ENCODE measurements at places on chromosomes 5 and 9.

DNA sequence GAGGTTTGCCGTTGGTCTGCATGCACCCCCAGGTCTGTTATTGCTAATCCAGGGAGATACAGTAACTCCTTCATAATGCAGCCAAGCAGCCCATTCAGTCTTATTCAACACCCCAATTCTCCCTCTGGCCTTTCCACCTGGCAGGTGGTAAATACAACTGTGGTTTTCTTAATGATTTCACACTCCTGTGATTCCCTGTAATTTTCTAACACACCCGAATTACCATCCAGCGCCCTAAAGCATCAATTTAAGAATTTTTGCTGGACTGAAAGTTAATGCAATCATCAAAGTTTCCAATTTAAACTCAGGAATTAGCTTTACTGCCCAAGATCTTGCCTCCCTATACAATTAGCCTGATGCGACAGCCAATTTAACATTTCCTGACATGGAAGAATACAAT lies 62.5 kb downstream of the GNAQ start:
- no peak overlapping the region for H3K4me3 ChIP-seq
- no peak for DNase-seq
- H3K27ac ChIP-seq, result no peak overlapping the region
- no peaks in the 10 kb centered on the region for H3K4me1 ChIP-seq
- no peaks in the 10 kb centered on the region for H3K27me3 ChIP-seq
- H3K36me3 ChIP-seq, result no peaks in the 10 kb centered on the region

DNA sequence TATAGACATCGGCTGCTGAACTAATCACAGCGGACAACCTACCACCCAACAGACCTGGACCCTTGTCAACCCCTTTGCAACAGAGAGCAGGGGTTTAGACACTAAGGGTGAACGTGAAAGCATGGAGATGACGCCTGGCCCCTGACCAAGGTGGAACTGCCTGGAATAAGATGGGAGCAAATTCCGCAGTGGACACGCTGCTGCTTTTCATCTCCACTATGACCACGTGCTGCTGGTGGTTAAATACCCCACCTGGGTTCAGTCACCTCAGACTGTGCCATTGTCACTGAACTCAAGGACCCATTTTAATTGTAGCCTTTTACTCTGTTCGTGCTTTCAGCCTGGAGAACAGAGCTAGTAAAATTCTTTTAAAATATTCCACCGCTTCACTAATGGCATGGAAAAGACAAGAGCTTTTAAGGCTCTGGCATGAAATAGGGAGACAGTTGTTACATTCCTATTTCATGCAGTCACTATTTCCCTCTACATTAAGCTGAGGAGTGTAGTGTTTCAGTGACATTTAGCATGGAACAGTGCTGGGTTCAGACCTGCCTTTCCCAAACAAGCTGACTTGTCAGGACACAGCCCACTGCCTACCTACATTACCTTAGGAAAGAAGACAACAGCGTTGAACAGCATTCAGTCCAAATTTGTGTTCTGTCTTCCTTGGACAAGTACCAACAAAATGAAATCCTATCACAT lies 96.8 kb downstream of the ANKRD18B start:
- DNase-seq, result no peak
- no peak overlapping the region for H3K27ac ChIP-seq
- H3K27me3 ChIP-seq, result no peaks in the 10 kb centered on the region
- H3K4me3 ChIP-seq, result no peak overlapping the region

DNA sequence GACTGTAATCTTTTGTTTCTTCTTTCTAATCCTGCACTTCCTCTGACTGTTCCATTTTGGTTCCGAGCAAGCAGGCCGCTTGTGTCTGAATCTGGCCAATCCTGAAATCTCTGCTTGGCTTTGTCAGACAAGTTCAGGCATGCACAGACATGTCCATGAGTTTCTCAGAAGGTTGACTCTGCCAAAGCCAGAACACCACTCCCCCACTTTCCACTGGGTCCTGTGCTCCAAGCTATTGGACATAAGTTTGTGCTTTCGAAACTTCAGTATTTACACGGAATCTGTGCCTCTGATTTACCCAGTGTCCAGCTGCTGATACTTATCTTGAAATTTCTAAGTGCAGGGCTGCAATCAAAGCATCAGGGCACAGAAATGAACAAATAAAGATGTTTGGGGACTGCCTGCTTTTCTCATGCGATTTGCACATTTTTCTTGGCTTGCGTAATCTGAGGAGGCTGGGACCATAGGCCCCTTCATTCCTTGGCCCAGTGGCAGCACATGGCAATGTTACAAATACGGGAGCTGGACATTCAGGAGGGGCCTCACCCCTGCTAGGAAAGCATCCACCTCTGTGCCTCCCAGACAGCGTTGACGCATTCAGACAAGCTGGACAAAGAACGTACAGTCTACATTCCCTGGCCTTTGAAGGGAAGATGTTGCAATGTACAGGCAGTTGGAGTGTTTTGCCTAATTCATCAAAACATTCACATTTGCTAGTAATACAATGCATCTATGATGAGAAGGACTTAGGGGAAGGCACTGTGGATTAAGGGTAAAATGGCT lies 209.2 kb upstream of the PAPPA start:
- no peak overlapping the region for H3K4me3 ChIP-seq
- H3K4me1 ChIP-seq, result no peaks in the 10 kb centered on the region
- DNase-seq, result no peak

- no peaks in the 10 kb centered on the region for H3K4me1 ChIP-seq
- H3K36me3 ChIP-seq, result no peaks in the 10 kb centered on the region
- H3K27ac ChIP-seq, result no peak overlapping the region
- H3K4me3 ChIP-seq, result no peak overlapping the region
Measured at GRCh38 chr5:139134906-139135305, 63.3 kb downstream of the SIL1 start.

- H3K4me3 ChIP-seq, result no peak overlapping the region
- H3K27ac ChIP-seq, result no peak overlapping the region
- no peak for DNase-seq
- H3K27me3 ChIP-seq, result no peaks in the 10 kb centered on the region
Measured at GRCh38 chr9:16191191-16191590, 638.3 kb downstream of the CCDC171 start.

GRCh38 chr9:93112864-93113389 lies 16.9 kb downstream of the CARD19 start:
- H3K4me3 ChIP-seq, result no peak overlapping the region
- no peak overlapping the region for H3K27ac ChIP-seq
- no peaks in the 10 kb centered on the region for H3K36me3 ChIP-seq
- DNase-seq, result no peak

GRCh38 chr9:110555551-110556331 lies 23.8 kb downstream of the SVEP1 start:
- no peaks in the 10 kb centered on the region for H3K36me3 ChIP-seq
- no peak for DNase-seq
- H3K27me3 ChIP-seq, result no peaks in the 10 kb centered on the region
- no peak overlapping the region for H3K27ac ChIP-seq
- no peaks in the 10 kb centered on the region for H3K4me1 ChIP-seq

GRCh38 chr5:122316656-122317055 lies 4.6 kb downstream of the SNCAIP start:
- no peaks in the 10 kb centered on the region for H3K36me3 ChIP-seq
- no peak for DNase-seq
- H3K4me1 ChIP-seq, result no peaks in the 10 kb centered on the region

DNA sequence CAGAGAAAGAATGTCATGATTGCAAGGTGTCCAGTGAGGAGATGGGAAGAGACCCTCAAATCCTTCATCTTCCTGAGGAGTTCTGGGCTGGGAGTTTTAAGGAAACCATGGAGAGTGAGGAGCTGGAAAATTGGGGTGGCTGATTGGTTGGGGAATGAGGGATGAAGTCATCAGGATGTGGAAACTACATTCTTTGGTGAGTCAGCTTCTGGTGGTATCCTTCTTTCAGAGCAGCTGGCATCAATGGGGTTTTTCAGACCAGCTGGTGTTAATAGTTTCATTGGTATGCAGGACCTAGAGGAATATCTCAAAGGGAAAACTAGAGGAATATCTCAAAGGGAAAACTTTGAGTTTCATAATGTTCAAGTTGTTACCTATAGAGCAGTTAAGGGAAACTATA lies 45.2 kb downstream of the RNF180 start:
- no peak overlapping the region for H3K4me3 ChIP-seq
- DNase-seq, result no peak
- H3K4me1 ChIP-seq, result no peaks in the 10 kb centered on the region

- H3K27me3 ChIP-seq, result no peaks in the 10 kb centered on the region
- no peak for DNase-seq
- H3K4me3 ChIP-seq, result no peak overlapping the region
- no peak overlapping the region for H3K27ac ChIP-seq
- no peaks in the 10 kb centered on the region for H3K36me3 ChIP-seq
Measured at GRCh38 chr9:18718393-18718792, 244.4 kb downstream of the ADAMTSL1 start.

DNA sequence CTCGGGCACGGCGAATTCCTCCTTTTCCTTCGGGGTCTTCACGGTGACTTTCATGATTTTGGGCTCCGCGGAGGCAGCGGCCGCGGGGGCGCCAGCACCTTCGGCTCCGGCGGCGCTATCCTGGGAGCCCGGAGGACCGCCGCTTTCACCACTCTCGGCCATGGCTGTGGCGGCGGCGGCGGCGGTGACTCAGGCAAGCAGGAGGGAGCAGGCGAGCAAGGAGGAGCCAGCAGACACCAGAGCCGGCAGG lies 315 bp downstream of the UBQLN1 start:
- peak overlapping the region; percentile 99 for H3K4me3 ChIP-seq
- H3K4me1 ChIP-seq, result peaks cover 39% of the 10 kb centered on the region
- no peak for DNase-seq
- H3K27ac ChIP-seq, result peak overlapping the region; percentile 99
- H3K36me3 ChIP-seq, result no peaks in the 10 kb centered on the region

DNA sequence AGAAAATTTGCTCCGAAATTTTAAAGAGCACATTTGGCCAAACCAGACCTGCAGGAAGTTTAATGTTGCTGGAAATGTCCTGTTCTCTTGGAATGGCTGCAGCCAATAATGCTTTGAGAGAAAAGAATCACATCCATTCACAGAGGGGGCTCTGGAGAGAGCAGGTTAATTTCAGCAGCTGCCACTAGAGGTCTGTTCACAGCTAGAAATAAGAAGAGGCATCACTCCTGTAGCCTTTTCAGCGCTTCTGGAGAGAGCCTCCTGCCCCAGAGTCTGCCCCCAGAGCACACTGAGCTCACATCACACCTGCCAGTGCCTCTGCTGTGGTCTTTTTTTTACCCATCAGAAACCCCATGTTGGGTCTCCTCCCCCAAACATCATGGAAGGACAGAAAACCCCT lies 124.8 kb upstream of the RAD23B start:
- H3K36me3 ChIP-seq, result no peaks in the 10 kb centered on the region
- no peak overlapping the region for H3K27ac ChIP-seq
- H3K27me3 ChIP-seq, result no peaks in the 10 kb centered on the region
- no peak overlapping the region for H3K4me3 ChIP-seq
- no peak for DNase-seq
- no peaks in the 10 kb centered on the region for H3K4me1 ChIP-seq

GRCh38 chr9:68692519-68692918 lies 12.5 kb upstream of the PIP5K1B start:
- no peaks in the 10 kb centered on the region for H3K36me3 ChIP-seq
- no peaks in the 10 kb centered on the region for H3K27me3 ChIP-seq
- no peak overlapping the region for H3K27ac ChIP-seq
- H3K4me3 ChIP-seq, result no peak overlapping the region
- no peaks in the 10 kb centered on the region for H3K4me1 ChIP-seq

GRCh38 chr5:150946351-150946905 lies 41.6 kb upstream of the ZNF300 start:
- no peak overlapping the region for H3K4me3 ChIP-seq
- H3K27ac ChIP-seq, result no peak overlapping the region
- H3K27me3 ChIP-seq, result no peaks in the 10 kb centered on the region
- H3K4me1 ChIP-seq, result no peaks in the 10 kb centered on the region

GRCh38 chr9:104256031-104256695 lies 162.1 kb downstream of the SMC2 start:
- no peaks in the 10 kb centered on the region for H3K36me3 ChIP-seq
- no peaks in the 10 kb centered on the region for H3K4me1 ChIP-seq
- no peaks in the 10 kb centered on the region for H3K27me3 ChIP-seq
- no peak for DNase-seq
- no peak overlapping the region for H3K4me3 ChIP-seq

DNA sequence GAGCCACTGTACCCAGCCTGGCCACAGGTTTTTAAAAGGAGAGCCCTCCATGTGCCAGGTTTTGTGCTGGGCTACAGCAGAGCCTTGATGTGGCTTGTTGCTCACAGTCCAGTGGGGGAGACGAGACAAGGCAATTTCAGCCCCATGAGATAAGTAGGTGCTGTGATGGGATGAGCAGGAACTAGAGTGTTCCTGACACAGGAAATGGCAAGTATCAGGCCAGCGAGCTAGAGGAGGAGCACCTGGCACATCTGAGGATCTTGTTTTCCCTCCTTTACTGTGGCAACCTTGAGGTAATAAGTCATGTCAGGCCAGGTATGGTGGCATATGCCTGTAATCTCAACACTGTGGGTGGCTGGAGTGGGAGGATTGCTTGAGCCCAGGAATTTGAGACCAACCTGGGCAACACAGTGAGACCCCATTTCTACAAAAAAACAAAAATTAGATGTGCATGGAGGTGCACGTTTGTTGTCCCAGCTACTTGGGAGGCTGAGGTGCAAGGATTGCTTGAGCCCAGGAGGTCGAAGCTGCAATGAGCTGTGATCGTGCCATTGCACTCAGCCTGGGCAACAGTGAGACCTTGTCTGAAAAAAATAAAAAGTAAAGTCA lies 3.8 kb upstream of the ZDHHC12 start:
- no peak overlapping the region for H3K4me3 ChIP-seq
- H3K36me3 ChIP-seq, result no peaks in the 10 kb centered on the region
- no peak for DNase-seq

- no peak for DNase-seq
- H3K27me3 ChIP-seq, result no peaks in the 10 kb centered on the region
Measured at GRCh38 chr9:92404042-92404836, at the start of gene OGN. Gene OGN (minus strand): TSS chr9:92404578. CDS start chr9:92403407, 1,171 bp downstream.

GRCh38 chr5:61272688-61273087 lies 59.4 kb upstream of the ZSWIM6 start:
- H3K36me3 ChIP-seq, result no peaks in the 10 kb centered on the region
- H3K27me3 ChIP-seq, result no peaks in the 10 kb centered on the region
- no peak overlapping the region for H3K4me3 ChIP-seq
- H3K27ac ChIP-seq, result no peak overlapping the region

GRCh38 chr5:43772764-43773477 lies 169.9 kb downstream of the NNT start:
- H3K36me3 ChIP-seq, result no peaks in the 10 kb centered on the region
- H3K4me3 ChIP-seq, result no peak overlapping the region
- no peak for DNase-seq
- no peaks in the 10 kb centered on the region for H3K4me1 ChIP-seq
- H3K27ac ChIP-seq, result no peak overlapping the region
- no peaks in the 10 kb centered on the region for H3K27me3 ChIP-seq

DNA sequence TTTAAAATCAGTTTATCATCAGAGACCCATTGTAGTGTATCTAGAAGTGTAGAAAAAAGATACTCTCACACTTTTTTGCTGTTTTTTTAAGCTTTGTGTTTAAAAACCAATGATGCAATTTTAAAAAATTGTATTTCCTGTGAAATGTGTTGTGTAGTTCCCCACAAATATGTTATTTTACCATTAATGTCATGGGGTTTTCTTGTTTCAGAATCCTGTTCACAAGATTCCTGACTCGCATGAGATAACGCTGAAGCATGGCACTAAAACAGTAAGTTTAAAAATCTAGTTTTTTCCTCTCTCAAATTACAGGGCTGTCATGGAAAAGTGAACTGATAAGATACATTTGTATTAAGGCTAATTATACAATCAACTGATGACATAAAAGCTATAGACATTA lies 58.6 kb downstream of the WDR70 start:
- no peak overlapping the region for H3K4me3 ChIP-seq
- no peak for DNase-seq
- no peaks in the 10 kb centered on the region for H3K36me3 ChIP-seq
- H3K4me1 ChIP-seq, result no peaks in the 10 kb centered on the region
- no peaks in the 10 kb centered on the region for H3K27me3 ChIP-seq
- H3K27ac ChIP-seq, result no peak overlapping the region

Data from CD8-positive, alpha-beta memory T cell (primary cell).